ENCODE measurements at places on chromosomes 1 and 21.
A peak's percentile ranks its signal among the peaks of the same experiment; 100 is the strongest.

- no peak for DNase-seq
These were observed 271.6 kb downstream of the TRABD2B start for GRCh38 chr1:47725511-47725991.

DNA sequence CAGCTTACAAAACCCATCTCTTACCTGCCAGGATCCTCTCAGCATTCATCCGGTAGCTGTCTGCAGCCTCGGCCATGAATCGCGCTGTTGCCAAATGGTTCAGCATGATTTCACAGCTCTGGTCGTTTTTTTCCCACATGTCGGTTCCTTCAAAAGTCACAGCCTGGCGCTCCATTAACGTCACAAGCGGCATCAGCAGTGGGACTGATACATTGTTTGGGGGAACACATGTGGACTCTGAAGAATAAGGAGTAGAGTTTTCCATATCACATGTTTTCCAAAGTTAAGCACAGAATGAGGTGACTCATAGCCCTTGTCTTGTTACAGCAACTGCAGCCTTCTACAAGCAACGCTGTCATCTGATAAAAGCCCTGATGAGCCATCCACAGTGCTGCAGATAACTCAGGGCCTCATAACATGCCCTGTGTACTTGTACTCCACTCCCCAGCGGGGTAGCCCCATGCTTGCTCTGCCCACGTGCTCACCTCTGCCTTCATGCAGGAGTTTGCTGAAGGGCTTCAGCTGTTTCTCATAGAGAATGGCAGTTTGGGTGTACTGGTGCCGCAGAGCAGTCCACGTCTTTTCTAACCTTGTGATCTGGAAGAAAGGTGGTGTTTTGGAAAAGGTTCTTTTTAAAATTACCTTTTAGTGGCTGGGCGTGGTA lies 114.2 kb downstream of the BCAR3 start:
- DNase-seq, result no peak

GRCh38 chr1:34690269-34690668 lies 64.6 kb upstream of the GJB5 start:
- no peak for DNase-seq

DNA sequence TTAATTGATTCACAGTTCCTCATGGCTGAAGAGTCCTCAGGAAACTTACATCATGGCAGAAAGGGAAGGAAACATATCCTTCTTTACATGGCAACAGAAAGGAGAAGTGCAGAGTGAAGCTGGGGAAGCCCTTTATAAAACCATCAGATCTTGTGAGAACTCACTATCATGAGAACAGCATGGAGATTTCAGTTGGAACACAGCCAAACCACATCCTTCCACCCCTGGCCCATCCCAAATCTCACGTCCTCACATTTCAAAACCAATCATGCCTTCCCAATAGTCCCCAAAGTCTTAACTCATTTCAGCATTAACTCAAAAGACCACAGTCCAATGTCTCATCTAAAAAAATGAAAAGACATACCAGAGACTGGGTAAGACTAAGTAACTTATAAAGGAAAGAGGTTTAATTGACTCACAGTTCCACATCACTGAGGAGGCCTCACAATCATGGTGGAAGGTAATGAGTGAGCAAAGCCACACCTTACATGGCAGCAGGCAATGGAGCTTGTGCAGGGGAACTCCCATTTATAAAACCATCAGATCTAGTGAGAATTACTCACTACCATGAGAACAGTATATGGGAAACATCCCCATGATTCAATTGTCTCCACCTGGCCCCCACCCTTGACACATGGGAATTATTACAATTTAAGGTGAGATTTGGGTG lies 105.2 kb downstream of the MRPL39 start:
- no peak for DNase-seq

DNA sequence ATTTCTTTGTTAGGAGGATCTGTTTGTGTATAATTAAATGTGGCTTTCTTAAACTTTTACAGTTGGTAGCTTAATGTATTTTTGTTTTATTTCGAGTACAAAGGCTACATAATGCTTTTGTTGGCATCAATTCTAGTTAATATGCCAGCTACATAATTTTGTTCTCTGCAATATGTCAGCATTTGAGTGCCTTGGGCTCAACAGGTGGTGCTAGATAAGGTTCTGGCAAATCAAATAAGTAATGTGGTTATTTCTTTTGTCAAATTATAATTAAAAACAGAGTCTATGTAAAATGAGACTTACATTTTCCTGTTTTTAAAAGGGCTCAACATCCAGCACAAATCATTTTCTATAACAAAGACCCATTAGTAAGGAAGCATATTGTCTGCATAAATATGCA lies 410.6 kb upstream of the NR5A2 start:
- DNase-seq, result no peak

DNA sequence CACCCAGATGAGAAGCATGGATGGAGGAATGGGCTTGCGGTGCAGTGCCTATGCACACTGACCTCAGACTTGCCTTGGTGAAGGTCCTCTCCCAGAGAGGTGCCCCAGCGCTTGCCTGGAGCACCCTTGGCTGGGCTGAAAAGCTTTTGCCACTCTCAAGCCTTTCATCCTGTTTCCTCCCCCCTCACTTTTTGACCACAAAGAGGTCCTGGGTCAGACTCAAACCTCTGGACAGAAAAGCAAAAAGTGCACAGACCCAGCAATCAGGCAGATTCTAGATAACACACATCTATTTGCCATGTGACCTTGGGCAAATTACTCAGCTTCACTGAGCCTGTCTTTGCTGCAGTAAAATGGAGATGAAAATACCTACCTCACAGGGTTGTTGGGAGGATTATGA lies 7.3 kb downstream of the TMEM35B start:
- no peak for DNase-seq

DNA sequence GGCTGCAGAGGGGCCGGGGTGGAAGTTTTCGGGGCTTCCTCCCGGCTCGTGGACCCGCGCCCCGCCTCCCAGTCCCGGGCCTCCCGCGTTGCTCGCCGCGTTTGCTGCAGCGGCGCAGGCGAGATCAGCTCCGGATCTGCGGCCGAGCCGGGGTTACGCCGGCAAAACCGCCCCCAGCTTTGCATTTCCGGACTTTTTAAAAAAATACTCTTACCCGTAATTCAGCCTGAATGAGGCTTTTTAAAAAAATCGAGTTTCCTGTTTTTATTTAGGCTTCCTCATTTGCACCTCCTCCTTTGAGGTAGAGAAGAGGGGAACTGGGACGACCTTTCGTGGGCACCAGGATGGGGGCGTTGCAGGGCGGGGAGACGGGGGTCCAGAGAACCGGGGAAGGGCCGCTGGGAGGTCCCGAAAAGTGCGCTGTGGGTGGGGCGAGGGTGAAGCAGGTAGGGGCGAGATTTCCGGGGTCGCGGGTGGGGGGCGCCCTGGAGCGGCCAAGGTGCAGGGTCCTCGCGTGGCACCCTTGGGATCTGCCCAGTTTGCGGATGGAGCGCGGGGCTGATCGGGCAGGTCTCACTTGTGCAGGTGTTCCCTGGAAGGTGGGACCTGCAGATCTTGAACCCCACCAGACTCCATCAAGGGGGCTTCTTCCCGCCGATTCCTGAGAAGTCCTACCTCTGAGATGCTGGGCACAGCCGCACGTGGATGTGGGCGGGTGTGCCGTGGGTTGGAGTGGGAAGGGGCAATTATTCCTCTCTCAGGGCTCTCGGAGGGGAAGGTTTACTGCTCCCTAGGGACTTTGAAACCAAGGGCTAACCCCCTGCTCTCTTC lies 1.1 kb downstream of the PIK3CD start:
- no peak for DNase-seq

- no peak for DNase-seq
These were observed 42.1 kb downstream of the YARS1 start for GRCh38 chr1:32774950-32775634.

DNA sequence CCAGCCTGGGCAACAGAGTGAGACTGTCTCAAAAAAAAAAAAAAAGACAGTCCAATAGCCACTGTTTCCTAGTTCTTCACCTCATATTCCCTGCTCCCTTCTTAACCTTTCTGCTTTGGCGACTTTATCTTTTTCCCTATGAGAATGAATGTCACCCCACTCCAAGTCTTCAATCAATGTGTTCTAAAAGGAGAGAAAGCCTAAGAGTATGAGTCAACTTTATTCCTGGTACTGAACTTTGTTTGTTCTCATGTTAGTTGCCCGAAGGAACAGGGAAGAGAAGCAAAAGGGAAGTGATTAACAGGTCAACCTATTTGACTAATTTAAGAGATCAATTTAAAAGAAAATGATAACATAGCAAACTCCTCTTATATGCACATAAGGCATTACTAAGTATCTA lies 39.9 kb upstream of the SLC16A1 start:
- DNase-seq, result no peak

DNA sequence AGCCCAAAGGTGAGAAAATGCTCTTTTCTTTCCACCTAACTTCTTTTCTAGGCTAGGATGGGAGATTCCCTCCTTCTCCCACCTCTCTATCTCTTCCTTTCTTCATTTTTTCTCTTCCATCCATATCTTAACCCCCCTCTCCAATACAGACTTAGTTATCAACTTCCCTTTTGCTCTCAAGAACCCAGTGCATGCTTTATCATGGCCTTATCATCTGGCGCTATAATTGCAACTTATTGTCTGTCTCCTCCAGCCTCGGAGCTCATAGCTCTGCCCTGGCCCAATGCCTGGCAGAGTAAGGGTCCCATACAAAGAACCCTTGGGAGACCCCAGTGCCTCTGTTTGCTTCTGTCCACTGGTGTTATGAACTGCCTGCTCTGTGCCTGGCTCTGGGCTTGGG lies 71.0 kb upstream of the NFASC start:
- DNase-seq, result no peak

DNA sequence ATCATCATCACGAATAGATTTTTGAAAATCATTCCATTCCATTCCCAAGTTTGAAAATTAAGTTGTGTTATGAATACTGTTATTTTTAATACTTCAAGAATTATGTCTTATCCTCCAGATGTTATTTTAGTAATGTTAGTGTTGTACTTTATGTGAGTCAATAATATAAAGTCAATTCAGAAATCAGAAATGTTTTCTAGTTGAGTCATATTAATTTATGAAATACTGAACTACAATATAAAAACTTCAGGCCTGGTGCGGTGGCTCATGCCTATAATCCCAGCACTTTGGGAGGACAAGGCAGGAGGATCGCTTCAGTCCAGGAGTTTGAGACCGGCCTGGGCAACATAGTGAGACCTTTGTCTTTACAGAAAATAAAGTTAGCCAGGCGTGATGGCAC lies 38.4 kb upstream of the GPR25 start:
- no peak for DNase-seq

GRCh38 chr1:221117548-221117951 lies 238.3 kb downstream of the HLX start:
- DNase-seq, result no peak

DNA sequence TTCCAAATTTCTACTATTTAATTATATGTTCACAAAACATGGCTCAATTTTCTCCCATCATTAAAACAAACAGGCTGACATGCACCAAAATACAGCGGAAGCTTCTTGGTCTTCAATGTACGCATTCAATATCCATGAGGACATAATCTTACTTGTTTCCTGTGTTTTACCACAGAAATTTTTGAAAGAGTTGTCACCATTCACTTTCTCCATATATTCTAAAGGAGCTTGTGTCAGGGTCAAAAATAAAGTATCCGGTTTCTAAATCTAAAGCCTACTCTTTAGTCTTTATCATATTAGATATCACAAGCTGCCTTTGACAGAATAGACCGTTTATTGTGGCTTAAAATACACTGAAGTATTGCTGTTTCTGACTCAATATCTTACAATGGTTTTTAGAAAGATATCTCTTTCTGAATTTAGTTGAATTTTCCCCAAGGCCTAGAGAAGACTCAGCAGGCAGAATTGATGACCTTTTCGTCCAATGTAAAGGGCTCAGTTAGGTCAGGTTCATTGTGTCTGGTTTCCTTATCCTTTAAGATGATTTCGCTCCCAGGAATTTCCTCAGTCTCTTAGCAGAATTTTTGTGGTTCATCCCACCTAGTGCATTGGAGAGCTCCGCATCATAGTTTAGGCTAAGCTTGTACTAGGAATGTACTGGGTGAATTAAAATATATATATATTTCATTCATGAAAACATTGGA lies 717.2 kb downstream of the NCAM2 start:
- DNase-seq, result no peak

DNA sequence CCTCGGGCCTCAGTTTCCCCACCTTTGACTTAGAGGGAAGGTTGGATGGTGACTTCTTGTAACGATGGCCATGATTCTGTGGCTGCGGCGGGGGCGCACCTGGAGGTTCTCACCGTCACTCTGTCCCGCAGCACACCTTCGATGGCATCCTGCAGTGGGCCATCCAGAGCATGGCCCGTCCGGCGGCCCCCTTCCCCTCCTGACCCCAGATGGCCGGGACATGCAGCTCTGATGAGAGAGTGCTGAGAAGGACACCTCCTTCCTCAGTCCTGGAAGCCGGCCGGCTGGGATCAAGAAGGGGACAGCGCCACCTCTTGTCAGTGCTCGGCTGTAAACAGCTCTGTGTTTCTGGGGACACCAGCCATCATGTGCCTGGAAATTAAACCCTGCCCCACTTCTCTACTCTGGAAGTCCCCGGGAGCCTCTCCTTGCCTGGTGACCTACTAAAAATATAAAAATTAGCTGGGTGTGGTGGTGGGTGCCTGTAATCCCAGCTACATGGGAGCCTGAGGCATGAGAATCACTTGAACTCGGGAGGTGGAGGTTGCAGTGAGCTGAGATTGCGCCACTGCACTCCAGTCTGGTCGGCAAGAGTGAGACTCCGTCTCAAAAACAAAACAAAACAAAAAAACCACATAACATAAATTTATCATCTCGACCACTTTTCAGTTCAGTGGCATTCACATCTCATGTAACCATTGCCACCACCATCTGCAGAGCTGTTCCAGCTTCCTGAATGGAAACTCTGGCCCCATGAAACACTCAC lies 2.1 kb upstream of the PFKL start:
- DNase-seq, result peak; percentile 89

DNA sequence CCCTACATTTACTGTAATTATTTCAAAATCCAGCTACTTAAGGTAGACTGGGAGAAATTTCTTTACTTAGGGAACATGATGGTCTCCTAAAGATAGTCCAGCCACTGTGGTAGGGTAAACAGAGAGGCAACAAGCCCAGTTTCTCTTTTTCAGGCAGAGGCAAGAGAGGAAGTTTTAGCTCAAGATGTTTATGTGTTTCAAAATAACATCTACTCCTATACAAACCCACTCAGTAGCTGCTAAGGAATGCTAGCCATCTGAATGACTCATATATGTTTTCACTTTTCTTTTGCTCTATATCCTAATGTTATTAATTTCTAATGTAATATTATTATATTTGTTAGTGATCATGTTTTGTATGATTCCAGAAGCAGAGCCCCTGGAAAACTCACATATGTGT lies 856.6 kb downstream of the PLA2G4A start:
- DNase-seq, result no peak

- DNase-seq, result no peak
These were observed 17.1 kb upstream of the PINK1 start for GRCh38 chr1:20615946-20616846.

DNA sequence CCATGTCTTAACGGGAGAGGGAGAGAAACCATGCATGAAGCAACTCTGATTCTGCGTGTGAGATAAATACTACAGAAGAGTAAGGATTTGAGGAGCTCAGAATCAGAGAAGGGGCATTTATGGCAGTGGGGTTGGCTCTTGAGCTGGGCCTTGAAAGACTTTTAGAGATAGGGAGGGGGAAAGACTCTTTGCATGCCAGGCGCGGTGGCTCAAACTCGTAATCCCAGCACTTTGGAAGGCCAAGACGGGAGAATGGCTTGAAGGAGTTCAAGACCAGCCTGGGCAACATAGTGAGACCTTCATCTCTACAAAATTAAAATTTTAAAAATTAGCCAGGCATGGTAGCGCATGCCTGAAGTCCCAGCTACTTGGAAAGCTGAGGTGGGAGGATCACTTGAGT lies 672 bp downstream of the ARMH1 start:
- DNase-seq, result no peak

Data from D341Med (cell line).